ENCODE measurements at places on chromosomes 13 and 19. TPM values are rescaled to one million over a fixed set of nuclear protein-coding genes. Genes with fewer than 3 reads are reported as not detected.

The EML2 gene
- total RNA-seq = 52.1 TPM

The SIGLEC10 gene
- 0.68 TPM for total RNA-seq

The APC2 gene
- total RNA-seq = 0.29 TPM

The GFY gene
- not detected for total RNA-seq

The COL4A1 gene
- not detected for total RNA-seq

The ELSPBP1 gene
- not detected for total RNA-seq

GRCh38 chr13:67943116-67943515, 713.0 kb upstream of the PCDH9 start:
- no peak for DNase-seq
- no peak overlapping the region for H3K4me3 ChIP-seq
- H3K36me3 ChIP-seq = no peaks in the 10 kb centered on the region
- H3K4me1 ChIP-seq = no peaks in the 10 kb centered on the region

- no peaks in the 10 kb centered on the region for H3K4me1 ChIP-seq
- H3K36me3 ChIP-seq = peaks cover 7% of the 10 kb centered on the region
- no peak overlapping the region for H3K4me3 ChIP-seq
These were observed 2.2 kb upstream of the TMEM86B start for GRCh38 chr19:55230780-55231179.

GRCh38 chr13:39490136-39490535, 112.9 kb downstream of the LHFPL6 start:
- DNase-seq = no peak
- H3K27me3 ChIP-seq = peaks cover under 1% of the 10 kb centered on the region
- no peak overlapping the region for H3K4me3 ChIP-seq
- no peaks in the 10 kb centered on the region for H3K36me3 ChIP-seq
- H3K27ac ChIP-seq = no peak overlapping the region

GRCh38 chr19:40741527-40742390, 8.5 kb downstream of the ACTMAP start:
- H3K4me1 ChIP-seq = no peaks in the 10 kb centered on the region
- no peaks in the 10 kb centered on the region for H3K36me3 ChIP-seq
- no peak overlapping the region for H3K4me3 ChIP-seq
- no peak overlapping the region for H3K27ac ChIP-seq
- H3K27me3 ChIP-seq = no peaks in the 10 kb centered on the region

DNA sequence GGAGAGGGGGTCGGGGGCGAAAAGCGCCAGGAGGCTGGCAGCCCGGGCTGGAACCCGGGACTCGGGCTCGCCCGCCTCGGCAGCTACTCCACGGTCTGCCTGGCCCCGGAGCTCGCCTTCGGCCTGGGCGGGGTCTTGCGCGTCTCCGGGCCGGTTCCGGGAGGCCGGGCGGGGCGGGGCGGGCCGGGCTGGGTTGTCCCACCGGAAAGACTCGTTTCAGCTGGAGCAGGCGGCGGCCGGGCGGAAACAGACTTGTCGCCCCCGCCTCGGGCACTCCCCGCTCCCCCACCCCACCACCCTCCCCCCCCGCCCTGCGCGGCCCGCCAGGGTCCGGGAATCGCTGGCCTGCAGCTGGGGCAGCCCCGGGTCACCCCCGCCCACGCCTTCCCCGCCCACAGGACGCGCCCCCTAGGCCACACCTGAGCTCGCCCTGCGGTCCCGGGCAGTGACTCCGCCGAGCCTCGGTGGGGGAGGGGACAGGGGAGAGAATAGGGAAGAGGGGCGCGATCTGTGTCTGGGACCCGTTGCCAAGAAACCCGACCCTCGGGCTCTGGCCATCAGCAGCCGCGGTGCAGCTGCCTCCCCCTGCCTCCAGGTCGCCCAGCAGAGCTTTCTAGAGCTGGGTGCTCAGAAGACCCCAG, 109.4 kb downstream of the KCTD15 start:
- no peak overlapping the region for H3K4me3 ChIP-seq
- peaks cover 44% of the 10 kb centered on the region for H3K27me3 ChIP-seq
- H3K27ac ChIP-seq = no peak overlapping the region
- H3K4me1 ChIP-seq = peaks cover 8% of the 10 kb centered on the region
- no peaks in the 10 kb centered on the region for H3K36me3 ChIP-seq
- no peak for DNase-seq

- H3K36me3 ChIP-seq = no peaks in the 10 kb centered on the region
- no peaks in the 10 kb centered on the region for H3K4me1 ChIP-seq
These were observed 1484.8 kb downstream of the EFNB2 start for GRCh38 chr13:105050686-105051085.

- peaks cover 3% of the 10 kb centered on the region for H3K27me3 ChIP-seq
- H3K4me1 ChIP-seq = peaks cover 10% of the 10 kb centered on the region
- peak overlapping the region; percentile 17 for H3K27ac ChIP-seq
- no peaks in the 10 kb centered on the region for H3K36me3 ChIP-seq
These were observed 21.2 kb downstream of the INSR start for GRCh38 chr19:7272856-7273578.
